ENCODE measurements at places on chromosomes 6 and 20. TPM values are rescaled to one million over a fixed set of nuclear protein-coding genes. Genes with fewer than 3 reads are reported as not detected.

CDSN gene
- not detected for total RNA-seq

ASCC3 gene
- total RNA-seq: 42.3 TPM

BANF2 gene
- total RNA-seq: not detected

NR2E1 gene
- total RNA-seq: not detected

KCNK16 gene
- not detected for total RNA-seq

TGM3 gene
- not detected for total RNA-seq

C6orf141 gene
- total RNA-seq: not detected

TREM2 gene
- not detected for total RNA-seq

RPN2 gene
- total RNA-seq: 86.9 TPM

SGK2 gene
- 1.7 TPM for total RNA-seq

TBC1D20 gene
- 37.9 TPM for total RNA-seq

PRICKLE4 gene
- not detected for total RNA-seq

ZNF831 gene
- total RNA-seq: 14.1 TPM

GJA10 gene
- total RNA-seq: not detected

COL9A3 gene
- total RNA-seq: 98.6 TPM

SAMD3 gene
- total RNA-seq: 2.5 TPM

TDP2 gene
- 63.5 TPM for total RNA-seq

CRYBG1 gene
- 47.2 TPM for total RNA-seq

FAM209B gene
- total RNA-seq: 1.9 TPM

HDGFL1 gene
- not detected for total RNA-seq

SLC17A3 gene
- total RNA-seq: not detected

WFDC2 gene
- total RNA-seq: 1.0 TPM

ARMH2 gene
- total RNA-seq: 5.0 TPM

ZBP1 gene
- total RNA-seq: 36.9 TPM
